ENCODE measurements at places on chromosomes 11 and 22.

DNA sequence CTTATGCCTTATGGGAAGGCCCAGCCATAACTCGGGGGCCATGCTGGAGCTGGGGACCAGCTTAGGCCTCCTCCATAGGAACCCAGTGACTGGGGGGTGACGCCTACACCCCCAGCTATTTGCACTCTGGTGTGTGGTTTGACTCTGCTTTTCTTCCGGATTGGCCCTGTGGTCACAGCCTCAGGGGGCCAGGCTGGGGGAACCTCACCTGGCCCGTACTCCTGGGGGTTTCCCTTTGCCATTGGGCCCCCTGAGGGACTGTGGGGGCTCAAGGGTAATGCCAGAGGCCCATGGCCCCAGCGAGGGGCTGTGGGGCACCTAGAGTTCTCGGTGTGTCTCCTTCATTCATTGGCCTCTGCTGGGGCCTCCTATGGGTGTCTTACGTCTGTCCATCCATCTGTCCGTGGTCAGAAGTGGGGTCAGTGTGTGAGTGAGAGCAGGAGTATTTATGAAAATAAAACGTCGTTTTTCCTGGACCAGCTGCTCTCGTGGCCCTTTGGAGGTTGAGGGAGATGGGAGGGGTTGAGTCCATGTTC, 6.3 kb upstream of the SH3BP1 start:
- no peak for DNase-seq

DNA sequence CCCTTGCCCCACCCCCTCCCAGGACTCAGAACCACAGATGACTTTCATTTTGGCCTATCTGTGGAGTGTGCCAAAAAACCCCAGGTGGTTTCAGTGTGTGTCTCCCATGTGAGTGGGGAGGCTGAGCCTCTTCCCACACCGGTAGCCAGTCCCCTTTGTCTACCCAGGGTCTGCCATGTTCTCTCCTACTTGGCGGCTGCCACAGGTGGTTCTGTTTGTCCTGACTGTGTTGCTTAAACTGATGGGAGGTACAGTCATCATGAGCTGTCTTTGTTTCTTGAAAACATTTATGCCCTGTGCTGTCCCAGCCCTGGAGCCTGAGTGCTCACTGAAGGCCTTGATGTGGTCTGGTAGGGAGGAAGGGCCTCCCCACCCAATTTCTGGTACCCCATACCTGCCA, 39.7 kb upstream of the SUSD2 start:
- no peak for DNase-seq

DNA sequence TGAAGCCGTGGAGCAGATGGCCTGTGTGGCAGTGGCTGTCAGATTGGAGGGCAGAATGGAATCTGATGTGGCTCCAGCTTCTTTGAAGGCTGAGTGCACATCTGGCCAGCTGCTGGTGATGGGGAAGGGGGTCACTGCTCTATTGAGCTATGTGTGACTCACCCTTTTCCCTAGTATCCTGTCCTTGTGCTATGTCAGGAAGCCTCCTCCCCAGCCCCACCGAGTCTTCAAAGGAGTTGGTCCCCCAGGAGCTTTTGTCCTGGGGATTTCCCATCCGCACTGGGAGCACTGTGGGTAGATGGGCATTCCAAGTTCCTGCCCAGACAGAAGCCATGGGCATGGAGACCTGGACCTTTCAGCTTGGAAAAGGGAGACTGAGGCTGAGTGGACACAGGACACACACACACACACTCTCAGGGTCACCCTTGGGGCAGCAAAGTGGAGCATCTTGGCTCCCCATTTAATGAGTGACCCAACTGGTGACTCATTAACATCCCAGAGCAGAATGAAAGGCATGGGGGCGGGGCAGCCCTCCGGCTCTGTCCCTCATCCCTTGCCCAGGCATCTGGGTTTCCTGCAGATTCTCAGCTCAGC, 3.3 kb downstream of the SERPINH1 start:
- no peak for DNase-seq

- DNase-seq = no peak
These were observed 252.3 kb upstream of the TBCEL start for GRCh38 chr11:120771551-120772060.

DNA sequence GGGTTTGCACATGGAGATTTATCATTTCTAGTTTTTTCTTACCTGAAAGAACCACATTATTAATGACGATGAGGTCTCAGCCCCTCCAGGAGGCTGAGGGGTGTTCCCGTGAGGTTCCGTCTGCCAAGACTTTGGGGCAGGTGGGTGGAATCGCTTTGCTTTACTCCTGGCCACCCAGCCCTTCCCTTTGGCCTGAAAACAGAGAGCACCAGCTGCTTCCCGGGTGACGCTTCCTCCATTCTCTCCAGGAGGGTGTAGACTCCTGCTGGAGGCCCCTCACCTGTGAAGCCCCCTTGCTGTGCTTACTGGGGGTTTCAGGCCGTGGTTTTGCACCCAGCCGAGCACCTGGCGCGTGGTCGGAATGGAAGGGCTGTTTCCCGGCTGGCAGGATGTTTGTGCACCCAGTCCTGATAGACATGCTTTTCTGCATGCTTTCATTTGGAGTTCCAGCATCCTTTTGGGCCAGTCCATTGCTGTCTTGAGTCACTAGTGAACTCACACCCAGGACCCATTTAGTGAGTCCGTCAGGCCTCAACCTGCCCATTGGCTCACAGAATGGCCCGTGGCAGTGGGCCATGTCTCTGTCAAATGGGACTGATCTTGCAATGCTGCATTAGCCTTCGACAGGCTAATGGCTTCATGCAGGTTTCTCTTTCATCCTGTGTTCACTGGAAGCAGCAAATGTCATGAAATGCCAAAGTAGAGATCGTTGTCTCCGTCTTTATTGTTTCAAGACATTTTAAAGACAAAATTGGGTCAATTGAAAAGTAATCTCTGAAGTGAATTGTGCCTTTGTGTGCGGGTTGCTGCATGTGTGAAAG, 360.8 kb downstream of the TBC1D22A start:
- no peak for DNase-seq

DNA sequence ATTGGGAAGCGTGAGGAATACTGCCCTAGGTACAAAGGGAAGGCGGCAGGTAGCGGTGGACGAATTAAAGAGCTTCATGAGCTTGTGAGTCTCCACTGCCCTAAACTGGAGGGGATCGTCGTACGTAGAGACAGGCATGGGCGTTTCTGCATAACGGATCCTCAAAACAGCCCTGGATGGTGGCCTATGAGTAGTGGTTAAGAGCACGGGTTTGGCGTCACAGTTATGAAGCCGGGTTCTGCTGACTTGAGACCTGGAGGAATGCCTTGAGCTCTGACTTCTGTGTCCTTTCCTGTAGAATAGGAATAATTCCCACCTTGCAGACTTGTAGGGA, 335 bp downstream of the TMEM138 start:
- no peak for DNase-seq

- no peak for DNase-seq
These were observed 16.0 kb downstream of the TXN2 start for GRCh38 chr22:36465232-36466021.

GRCh38 chr11:58693026-58693425, 38.7 kb downstream of the GLYAT start:
- no peak for DNase-seq

GRCh38 chr11:117152066-117152465, 8.0 kb downstream of the PAFAH1B2 start:
- no peak for DNase-seq

Data from mesenteric fat pad (tissue), 1 donor.